ENCODE measurements at places on chromosomes 7 and 10. TPM values are rescaled to one million over a fixed set of nuclear protein-coding genes. Genes with fewer than 3 reads are reported as not detected.
A peak's percentile ranks its signal among the peaks of the same experiment; 100 is the strongest.

GRCh38 chr10:23448802-23449570 lies 10.1 kb downstream of the OTUD1 start:
- H3K4me1 ChIP-seq = no peaks in the 10 kb centered on the region
- H3K36me3 ChIP-seq = no peaks in the 10 kb centered on the region
- no peak overlapping the region for H3K4me3 ChIP-seq
- H3K27me3 ChIP-seq = no peaks in the 10 kb centered on the region

The COX15 gene
- total RNA-seq = 41.1 TPM

The H2BK1 gene
- not detected for total RNA-seq

GRCh38 chr10:128693493-128694131 lies 567.4 kb upstream of the MKI67 start:
- no peaks in the 10 kb centered on the region for H3K4me1 ChIP-seq
- no peaks in the 10 kb centered on the region for H3K36me3 ChIP-seq
- H3K27ac ChIP-seq = no peak overlapping the region
- no peak overlapping the region for H3K4me3 ChIP-seq
- H3K27me3 ChIP-seq = no peaks in the 10 kb centered on the region

DNA sequence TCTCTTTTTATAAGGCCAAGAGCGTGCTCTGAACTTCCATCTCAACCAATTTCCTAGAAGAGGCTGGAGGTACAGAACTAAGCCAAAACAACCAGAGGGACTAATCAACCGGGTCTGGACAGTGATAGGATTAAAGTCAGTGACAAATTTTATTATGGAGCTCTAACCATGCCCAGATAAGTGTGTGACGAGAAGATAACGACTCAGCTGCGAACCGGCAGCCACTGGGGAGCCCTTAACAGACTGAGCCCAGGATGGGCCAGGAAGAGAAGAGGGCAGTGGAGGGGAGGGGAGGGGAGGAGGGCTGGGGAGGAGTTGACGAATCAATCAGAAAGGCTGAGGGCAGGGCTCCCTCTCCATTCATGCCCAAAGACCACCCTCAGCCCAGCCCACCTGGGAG lies 119.9 kb downstream of the PLXNA4 start:
- H3K27me3 ChIP-seq = no peaks in the 10 kb centered on the region
- H3K4me1 ChIP-seq = no peaks in the 10 kb centered on the region
- H3K27ac ChIP-seq = no peak overlapping the region
- no peaks in the 10 kb centered on the region for H3K36me3 ChIP-seq
- H3K4me3 ChIP-seq = no peak overlapping the region

GRCh38 chr10:1190791-1191490 lies 134.8 kb downstream of the WDR37 start:
- H3K27me3 ChIP-seq = no peaks in the 10 kb centered on the region
- H3K4me3 ChIP-seq = no peak overlapping the region
- H3K36me3 ChIP-seq = no peaks in the 10 kb centered on the region
- H3K4me1 ChIP-seq = no peaks in the 10 kb centered on the region

DNA sequence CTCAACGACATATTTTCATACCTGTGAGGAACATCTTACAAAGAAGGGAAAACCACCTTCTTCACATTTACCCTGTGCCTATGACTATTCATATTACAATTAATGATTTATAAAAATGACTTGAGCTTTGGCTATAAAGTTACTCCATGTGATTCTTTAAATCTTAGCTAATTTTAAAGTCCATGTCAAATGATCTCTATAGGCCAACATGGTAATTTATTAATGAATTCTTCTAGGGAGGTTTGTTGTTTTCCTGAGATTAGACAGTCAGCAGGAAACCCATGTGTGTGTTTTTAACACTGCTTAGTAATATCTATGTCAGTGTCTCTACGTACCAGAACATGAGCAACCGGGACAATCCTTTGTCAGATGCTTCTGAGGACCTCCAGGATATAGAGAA lies 307.3 kb downstream of the IPMK start:
- H3K4me1 ChIP-seq = no peaks in the 10 kb centered on the region
- H3K27ac ChIP-seq = no peak overlapping the region
- no peak for DNase-seq
- H3K36me3 ChIP-seq = no peaks in the 10 kb centered on the region
- H3K27me3 ChIP-seq = no peaks in the 10 kb centered on the region
- H3K4me3 ChIP-seq = no peak overlapping the region

DNA sequence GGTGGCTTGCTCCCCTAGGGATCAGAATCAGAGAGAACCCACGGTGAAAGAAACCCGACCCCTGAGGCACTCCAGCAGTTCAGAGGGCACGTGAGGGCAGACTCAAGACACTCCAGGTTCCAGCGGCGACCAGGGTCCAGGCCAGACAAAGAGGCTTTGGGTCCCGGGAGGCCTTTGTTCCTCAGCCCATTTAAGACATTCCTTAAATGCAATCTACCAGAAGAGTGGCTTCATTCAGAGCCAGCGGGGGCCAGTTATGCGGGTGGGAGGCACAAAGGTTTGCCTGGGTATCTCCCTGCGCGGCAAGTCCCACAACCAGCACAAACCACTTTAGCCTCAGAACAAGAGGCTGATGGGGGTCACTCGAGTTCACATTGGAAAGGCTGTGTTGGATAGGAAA lies 53.6 kb downstream of the AFAP1L2 start:
- no peak for DNase-seq
- H3K4me1 ChIP-seq = peaks cover 5% of the 10 kb centered on the region
- H3K27ac ChIP-seq = no peak overlapping the region
- no peak overlapping the region for H3K4me3 ChIP-seq
- peaks cover 3% of the 10 kb centered on the region for H3K27me3 ChIP-seq

The CFAP70 gene
- 0.18 TPM for total RNA-seq

DNA sequence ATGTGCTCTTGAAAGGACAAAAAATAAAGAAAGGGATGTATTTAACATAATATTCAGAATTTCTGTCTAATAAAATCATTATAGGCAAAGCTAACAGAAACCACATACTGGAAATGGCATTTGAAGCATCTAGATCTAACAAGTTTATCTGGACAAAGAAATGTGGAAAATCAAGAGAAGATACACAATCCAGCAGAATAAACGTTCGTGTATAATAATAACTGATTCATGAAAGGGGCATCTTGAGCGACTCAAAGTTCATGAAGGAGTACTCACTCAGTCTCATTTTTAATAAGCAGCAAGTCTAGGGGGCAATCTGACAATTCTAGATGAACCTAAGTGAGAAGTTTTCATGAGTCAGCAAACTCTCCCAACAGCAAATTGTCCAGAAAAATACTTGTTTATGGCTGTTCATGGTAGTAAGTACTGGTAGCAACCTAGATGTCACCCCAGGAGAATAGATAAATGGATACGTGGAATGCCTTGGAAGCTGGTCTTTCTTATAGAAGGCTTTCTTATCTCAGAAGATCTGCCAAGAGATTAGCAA lies 541.8 kb downstream of the INHBA start:
- no peaks in the 10 kb centered on the region for H3K27me3 ChIP-seq
- peaks cover 6% of the 10 kb centered on the region for H3K4me1 ChIP-seq
- no peak overlapping the region for H3K4me3 ChIP-seq
- DNase-seq = no peak
- H3K36me3 ChIP-seq = no peaks in the 10 kb centered on the region

DNA sequence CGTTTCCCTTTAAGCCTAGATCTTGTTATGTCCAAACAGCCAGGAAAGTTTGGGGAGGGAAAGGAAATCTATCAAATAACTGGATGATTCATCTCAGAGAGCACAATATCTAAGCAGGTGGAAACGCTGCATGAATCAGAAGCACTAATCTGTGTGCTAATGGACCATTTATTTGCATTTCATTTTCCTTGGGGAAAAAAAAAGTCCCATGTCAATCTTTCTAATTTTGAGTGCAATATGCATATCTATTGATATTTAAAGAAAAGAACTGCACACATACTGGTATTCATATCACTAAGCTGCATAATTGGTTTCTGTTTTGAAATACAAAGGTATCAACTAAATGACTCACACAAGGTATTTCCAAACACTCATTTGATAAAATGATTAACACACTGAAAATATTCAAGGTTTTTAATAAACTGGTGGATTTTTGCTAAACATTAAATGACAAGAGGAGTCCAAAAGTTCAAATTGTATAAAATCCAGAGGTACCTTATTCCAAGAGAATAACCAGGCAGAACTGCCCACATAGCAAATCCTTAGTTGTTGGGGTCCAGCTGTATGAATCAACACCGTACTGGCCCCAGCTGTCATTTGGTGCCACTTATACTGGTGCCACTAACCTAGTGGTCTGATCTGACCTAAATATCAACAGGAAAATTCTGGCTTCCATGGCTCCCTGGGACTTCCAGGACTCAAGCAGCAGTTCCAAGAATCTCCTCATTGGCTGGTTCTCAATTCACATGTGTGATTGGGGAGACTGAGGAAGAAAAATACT lies 122.2 kb upstream of the SP4 start:
- H3K4me1 ChIP-seq = no peaks in the 10 kb centered on the region
- no peak for DNase-seq
- no peaks in the 10 kb centered on the region for H3K36me3 ChIP-seq
- no peak overlapping the region for H3K27ac ChIP-seq

DNA sequence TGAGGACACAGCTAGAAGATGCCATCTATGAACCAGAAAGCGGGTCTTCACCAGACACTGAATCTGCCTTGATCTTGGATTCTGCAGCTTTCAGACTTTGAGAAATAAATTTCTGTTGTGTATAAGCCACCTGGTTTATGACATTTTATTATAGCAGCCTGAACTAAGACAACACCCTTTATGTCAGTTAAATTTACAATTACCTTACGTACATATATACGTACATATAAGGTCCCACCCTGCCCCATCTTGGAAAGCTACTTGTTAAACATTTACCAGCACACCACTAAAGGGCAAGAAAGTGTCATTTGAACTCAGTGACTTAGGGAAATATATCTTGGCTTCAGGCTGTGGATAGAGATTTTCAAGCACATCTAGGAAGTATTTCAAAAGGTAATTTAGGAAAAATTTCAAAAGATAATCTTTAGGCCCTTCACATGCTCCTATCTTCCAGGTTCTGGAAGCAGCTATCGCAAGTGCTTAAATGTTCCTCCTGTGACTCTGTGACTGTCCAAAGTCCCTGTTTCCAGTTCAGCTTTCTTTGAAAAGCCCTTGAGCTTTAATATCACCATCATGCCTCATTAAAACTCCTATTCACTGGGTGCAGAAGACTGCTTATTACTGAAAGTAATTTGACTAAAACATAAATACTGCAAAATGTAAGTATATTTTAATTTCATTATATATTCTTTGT lies 9.6 kb upstream of the SRI start:
- no peak for DNase-seq
- H3K4me3 ChIP-seq = no peak overlapping the region
- H3K27me3 ChIP-seq = no peaks in the 10 kb centered on the region
- no peaks in the 10 kb centered on the region for H3K4me1 ChIP-seq
- H3K36me3 ChIP-seq = no peaks in the 10 kb centered on the region

The AZGP1 gene
- not detected for total RNA-seq

GRCh38 chr10:62072901-62073300 lies 171.4 kb downstream of the ARID5B start:
- H3K27ac ChIP-seq = peak overlapping the region; percentile 45
- H3K4me1 ChIP-seq = peaks cover 40% of the 10 kb centered on the region
- H3K27me3 ChIP-seq = no peaks in the 10 kb centered on the region
- peaks cover 72% of the 10 kb centered on the region for H3K36me3 ChIP-seq

DNA sequence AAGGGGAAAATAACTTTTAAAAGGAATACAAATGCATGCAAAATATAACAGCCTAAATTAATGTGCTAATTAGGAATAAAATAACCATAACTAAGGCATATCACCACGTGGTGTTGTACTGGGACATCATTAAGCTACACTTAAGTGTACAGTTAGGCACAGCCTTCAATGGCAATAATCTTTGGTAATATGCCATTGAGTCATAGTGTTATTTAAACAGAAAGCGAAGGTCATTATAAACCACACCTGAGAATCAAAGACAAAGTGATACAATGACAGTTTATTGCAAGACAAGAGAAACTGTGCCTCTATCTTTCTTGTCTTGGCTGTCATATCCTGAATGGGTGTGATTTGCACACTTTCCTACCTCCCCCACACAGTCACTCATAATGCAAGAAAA lies 30.5 kb upstream of the AUTS2 start:
- no peak for DNase-seq
- H3K27ac ChIP-seq = no peak overlapping the region
- no peaks in the 10 kb centered on the region for H3K27me3 ChIP-seq
- no peaks in the 10 kb centered on the region for H3K4me1 ChIP-seq

All from IMR-90 (cell line).